Stimulated activated naive CD4-positive, alpha-beta T cell (primary cell): ENCODE measurements at places on chromosomes 12 and 14.

- DNase-seq, result no peak
Observed at GRCh38 chr14:101950100-101950499, 14.3 kb upstream of the DYNC1H1 start.

DNA sequence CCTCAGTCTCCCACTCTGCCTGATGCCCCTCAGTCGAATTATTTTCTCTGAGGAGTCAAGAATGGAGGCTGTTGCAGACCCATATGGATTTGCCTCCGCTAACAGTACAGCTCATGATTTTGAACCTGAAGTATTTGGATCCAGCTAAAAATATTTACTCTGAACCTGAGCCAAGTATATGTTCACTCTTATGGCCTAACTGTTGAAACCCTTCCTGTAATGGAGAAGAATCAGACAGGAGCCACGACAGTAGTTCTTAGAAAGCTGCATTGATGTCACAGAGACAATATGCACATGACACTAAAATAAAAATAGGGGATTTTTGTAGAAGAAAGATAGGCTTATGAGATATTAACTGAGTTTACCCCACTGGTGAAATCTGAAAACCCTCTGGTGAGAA, 1128.3 kb upstream of the FLRT2 start:
- no peak for DNase-seq

DNA sequence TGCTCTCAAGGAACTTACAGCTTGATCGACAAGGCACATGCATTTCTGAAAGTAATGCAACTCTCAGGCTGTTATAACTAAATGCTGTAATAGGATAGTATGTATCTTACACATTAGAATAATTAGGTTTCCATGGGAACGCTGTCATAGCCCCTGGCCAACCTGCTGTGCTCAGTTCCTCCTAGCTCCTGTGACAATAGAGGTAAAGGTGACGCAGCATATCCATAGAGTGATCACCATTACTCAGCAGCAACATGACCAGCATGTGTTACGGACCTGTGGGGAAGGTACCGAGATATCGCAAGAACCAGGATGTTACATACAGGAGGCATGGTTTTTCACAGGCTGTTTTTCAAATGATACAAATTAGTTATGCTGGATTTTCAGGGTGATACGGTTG, 150.7 kb downstream of the CAND1 start:
- no peak for DNase-seq

DNA sequence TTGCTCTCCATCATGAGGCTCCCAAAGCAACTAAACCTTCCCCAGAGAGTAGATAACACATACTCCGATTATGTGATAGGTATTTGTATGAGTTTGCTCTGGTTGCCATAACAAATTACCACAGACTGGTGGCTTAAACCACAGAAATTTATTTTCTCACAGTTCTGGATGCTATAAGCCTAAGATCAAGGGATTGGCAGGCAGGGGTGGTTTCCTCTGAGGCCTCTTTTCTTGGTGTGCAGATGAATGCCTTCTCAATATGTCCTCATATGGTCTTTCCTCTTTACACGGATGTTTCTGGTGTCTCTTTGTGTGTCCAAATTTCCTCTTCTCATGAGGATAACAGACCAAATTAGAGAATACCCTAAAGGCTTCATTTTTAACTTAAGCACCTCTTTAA, 285.8 kb upstream of the GRIP1 start:
- DNase-seq, result peak; percentile 22
